Neural progenitor cell (in vitro differentiated cells): ENCODE measurements at places on chromosomes 5 and 9. TPM values are rescaled to one million over a fixed set of nuclear protein-coding genes. Genes with fewer than 3 reads are reported as not detected.

DNA sequence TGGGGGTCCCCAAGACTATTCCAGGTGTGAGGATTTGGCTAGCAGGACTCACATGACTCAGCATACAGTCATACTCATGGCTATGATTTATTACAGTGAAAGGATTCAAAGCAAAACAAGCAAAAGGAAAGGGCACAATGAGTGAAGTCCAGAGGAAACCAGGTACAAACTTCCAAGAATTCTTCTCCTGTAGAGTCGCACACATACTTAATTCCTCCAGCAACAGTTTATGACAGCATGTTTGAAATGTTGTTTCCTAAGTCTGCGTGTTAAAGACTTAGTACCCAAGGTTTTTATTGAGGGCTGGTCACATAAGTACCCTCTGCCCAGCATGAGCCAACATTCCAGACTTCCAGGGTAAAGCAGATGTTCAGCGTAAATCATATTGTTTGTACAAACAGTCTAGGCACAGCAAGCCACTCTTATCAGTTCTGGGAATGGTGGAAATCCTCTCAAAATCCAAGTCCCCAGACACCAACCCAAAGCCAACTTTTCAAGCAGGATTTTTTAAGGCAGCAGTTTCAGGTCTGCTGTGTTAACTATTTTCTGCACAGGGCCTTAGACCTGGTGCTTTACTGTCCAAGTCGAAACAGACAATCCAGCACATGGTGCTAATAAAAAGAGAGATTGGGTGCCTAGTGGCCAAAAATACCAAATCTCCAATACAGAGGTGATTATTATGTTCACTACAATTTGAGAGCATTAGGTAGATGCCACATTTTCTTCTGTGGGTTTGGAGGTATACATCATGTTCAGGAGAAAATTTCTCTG, 18.6 kb upstream of the RICTOR start:
- no peak for DNase-seq

- no peak for DNase-seq
Observed at GRCh38 chr9:85199866-85200495, 530.5 kb downstream of the NTRK2 start.

- peak; percentile 90 for DNase-seq
Observed at GRCh38 chr9:121261107-121261460, 6.9 kb upstream of the GSN start.

DNA sequence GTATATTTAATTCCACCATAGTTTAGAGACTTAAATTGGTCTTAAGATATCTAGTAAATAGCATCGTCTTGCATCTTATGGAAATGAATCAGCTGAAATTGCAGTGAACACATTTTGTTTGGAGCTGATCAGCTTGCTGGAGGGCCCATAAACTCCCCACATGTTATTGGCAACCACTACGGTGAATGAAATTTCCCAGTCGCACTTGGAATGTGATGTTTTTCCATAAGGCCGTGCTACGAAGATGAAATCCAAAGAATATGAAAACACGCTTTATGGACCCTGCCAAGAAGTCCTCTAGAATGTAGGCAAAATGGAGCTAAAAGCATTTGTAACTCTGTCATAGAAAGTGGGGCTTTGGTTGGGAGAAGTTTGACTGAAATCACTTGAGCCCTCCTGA, 572.1 kb downstream of the ACTL7B start:
- no peak for DNase-seq

- no peak for DNase-seq
Observed at GRCh38 chr5:158381614-158382160, 522.7 kb upstream of the CLINT1 start.

DNA sequence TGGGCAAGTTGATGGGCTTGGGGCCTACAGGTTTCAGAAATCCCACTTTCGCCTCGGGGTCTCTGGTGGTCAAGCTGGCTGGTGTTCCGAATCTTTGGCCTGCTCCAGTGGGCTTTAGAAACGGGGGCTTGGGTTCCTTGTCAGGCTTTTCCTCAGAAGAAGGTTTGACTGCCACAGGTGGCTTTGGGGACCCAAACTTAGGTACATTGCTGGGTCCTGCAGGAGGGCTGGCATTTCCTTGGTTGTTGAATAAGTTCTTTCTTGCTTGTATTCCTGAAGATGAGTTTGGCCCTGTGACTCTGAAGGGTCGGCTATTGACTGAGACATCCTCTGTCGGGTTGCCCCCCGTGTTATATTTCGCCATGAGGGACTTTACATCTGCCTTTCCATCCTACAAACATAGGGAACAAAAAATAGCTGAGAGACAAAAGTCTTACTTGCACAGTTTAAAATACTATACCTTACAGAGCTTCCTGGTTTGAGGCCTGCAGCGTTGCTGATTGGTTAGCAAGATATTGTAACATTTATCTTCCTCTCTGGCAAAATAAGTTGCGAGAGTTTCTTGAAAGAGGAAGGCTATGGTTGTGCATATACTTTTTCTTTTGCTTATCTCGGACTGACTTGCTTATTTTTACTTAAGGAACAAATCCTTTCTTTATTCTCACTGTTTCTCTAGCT, 16.6 kb downstream of the FYB1 start:
- no peak for DNase-seq

DNA sequence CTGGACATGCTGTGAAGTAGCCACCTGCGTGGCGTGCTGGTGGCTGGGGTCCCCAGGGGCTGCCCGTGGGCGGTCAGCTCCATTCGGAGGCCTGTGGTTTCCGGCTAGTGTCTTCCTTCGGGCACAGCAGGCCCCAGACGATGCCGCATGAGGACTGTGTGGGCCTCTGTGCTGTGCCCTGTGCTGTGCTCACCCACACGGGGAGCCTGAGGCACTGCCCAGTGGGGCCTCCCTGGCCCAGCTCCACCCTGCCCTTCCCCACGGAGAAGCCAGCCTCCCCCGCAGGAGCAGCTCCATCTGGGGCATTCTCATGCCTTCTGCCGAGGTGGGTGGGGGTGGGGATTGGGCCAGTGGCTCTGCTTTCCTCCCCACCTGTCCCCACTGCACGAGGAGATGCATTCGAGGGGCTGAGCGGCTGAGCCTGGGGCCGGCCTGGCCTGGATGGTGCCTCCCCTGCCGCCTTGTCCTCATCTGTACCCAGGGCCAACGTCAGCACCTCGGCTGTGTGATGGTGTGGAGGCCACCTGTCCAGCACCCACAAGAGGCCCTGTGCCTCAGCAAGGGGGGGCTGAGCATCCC, 24.2 kb downstream of the RXRA start:
- no peak for DNase-seq

The MZB1 gene
- total RNA-seq: 0.53 TPM in 1 of 2 replicates, not detected in the other

- no peak for DNase-seq
Observed at GRCh38 chr5:142568283-142568995, 117.5 kb downstream of the FGF1 start.

DNA sequence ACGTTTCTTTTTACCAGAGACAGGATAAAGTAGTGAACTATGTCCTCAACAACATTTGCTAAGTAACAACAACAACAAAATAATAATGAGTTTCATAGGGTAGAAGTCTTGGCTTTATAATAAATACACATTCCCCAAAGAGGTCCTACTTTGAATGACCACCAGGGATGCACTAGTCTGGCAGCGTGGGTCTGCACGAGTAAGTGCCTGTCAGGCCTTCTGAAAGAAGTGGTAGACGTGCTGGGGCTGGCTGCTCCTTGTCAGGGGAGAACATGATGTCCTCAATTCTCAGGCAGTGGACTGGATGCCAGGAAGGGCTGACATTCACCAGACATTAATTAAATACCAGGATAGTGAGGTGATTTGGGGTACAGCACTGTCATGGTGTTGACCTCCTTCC, 331.1 kb downstream of the TMEM38B start:
- peak; percentile 41 for DNase-seq

The TAF11L10 gene
- not detected in 2 replicates for total RNA-seq

GRCh38 chr5:173941758-173942401, 47.1 kb upstream of the C5orf47 start:
- DNase-seq: peak; percentile 11

GRCh38 chr5:138890644-138891043, 15.5 kb upstream of the LRRTM2 start:
- DNase-seq: no peak

The WNK2 gene
- total RNA-seq: 6.2 and 16.7 TPM in 2 replicates

DNA sequence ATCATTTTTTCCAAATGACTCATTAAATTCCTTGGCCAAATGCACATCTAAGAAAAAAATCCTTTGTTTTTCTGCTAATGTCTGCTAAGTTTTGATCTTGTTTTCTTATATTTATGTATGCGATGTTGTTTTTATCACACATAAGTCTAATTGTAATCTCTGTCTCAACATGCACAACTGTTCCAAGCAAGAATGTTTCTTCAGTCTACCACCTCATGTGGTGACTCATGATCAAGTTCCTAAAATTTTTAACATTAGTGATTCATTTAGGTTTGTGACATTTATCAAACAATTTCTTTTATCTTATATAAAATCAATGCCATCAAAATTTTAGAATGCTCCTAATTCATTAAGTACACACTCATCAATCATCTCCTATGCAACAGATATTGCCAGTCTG, 763.9 kb upstream of the FAM174A start:
- DNase-seq: no peak

The CNOT6 gene
- total RNA-seq: 28.6 and 38.5 TPM in 2 replicates

DNA sequence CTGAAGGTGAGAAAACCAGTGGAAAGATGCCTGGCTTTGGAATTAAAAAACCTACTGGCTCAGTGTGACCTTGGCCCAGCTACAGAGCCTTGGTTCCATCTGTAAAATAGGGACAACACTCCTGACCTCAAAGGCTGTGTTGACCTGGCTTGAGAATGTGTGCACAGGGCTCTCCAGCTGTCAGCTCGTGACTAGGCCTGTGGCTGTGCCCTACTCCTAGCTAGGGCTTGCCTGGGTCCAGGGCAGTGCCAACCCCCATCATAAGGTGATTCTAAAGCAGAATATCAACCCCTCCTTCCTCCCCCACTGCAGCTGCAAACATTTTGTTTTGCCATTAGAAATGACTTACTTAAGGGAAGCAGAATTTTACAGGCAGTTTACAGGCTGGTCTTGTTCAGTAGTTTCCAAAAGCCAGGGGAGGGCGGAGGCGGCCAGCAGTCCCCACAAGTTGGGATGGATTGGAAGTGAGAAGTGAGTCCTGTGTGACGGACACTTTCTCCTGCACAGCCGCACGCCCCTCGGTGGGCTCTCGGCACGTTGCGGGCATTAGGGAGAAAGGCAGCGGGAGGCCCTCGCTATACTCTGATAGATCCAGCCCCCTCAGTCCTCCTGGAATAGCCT, 7.3 kb downstream of the PITX1 start:
- DNase-seq: peak; percentile 39
